ENCODE measurements at places on chromosomes 13 and 19.

- DNase-seq, result no peak
Measured at GRCh38 chr13:111228262-111229144, 91.9 kb upstream of the TEX29 start.

DNA sequence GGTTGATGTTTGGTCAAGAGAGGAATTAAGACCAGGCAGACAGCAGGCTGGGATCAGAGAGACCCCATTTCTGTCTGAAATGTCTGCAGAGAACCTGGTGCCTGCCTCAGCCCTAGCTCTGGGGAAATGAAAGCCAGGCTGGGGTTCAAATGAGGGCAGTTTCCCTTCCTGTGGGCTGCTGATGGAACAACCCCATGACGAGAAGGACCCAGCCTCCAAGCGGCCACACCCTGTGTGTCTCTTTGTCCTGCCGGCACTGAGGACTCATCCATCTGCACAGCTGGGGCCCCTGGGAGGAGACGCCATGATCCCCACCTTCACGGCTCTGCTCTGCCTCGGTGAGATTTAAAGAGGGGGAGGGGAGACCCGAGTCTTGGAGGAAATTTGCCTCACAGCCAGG is at the start of gene LILRB4:
Gene LILRB4 (plus strand): TSS at position 256 of the 400 bp plus-strand sequence. CDS start 49 bp downstream, at position 305.
- DNase-seq, result no peak

DNA sequence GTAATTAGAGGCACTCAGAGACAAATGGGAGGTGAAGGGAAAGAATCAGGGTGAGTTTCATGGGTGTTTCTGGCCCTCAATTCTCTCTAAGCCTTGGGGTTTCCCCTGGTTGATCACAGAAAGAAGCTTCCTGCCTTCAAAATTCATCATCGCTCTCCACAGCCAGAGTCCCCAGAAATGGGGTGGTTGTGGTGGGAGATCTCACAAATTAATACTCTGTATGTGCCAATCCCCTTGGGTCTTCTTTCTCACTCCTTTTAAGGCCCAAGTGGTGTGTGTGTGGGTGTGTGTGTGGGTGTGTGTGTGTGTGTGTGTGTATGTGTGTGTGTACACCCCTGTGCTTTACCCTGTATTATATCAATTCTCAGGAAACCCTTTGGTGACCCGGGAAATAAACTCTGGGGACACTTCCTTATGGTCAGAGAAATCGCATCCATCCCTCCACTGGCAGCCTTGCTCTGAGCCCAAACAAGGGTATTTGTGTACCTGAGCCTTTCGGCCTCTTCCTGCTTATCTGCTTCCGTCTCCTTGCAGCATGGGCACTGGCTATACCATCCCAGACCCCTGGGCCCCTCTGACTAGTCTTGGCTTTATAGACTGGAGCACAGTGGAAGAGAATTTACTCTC is 2.8 kb upstream of the FCGBP start:
- DNase-seq, result no peak

- no peak for DNase-seq
Measured at GRCh38 chr13:29496241-29496712, 99.2 kb downstream of the SLC7A1 start.

DNA sequence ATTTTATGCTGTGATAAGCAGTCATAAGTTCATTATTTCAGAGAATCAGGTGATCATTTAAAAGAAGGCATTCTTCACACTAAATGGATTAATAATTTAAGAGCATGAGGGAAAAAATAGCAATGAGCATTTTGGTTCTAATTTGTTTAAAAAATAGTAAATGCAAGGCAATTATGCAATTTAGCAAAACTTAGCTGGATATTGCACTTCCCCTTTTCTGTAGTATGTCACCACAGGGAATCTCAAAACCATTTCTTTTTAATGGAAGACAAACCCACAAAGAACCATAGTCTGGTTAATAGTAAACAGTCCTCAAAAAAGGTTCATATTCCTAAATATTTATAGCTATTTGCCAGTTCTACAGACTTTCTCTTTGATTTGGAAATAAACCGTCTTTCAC is 30.2 kb downstream of the COG6 start:
- DNase-seq, result no peak

DNA sequence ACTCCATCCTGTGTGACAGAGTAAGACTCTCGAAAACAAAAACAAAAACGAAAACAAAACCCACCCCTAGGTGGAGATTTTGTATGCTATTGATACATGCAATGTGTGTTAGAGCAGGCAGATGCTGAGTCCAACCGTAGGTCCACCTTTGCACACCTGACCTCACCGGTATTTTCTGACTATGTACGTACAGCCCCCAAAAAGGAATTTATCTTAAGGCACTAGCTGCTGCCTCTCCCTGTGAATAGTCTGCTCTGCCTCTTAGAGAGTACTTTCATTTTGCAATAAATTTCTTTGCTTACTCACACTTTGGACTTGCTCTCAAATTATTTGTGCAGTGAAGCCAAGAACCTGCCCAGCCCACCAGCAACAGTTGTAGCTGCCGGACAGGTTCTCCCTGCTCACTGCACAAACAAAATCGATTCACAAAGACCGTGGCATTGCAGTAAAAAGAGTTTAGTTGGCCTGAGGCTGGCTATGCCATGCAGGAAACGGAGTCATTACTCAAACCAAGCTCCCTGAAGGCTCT is 8.2 kb upstream of the ZNF77 start:
- no peak for DNase-seq

Data from ecto neural progenitor cell (in vitro differentiated cells).